Amniotic stem cell (primary cell): ENCODE measurements at places on chromosomes 6 and 20.

DNA sequence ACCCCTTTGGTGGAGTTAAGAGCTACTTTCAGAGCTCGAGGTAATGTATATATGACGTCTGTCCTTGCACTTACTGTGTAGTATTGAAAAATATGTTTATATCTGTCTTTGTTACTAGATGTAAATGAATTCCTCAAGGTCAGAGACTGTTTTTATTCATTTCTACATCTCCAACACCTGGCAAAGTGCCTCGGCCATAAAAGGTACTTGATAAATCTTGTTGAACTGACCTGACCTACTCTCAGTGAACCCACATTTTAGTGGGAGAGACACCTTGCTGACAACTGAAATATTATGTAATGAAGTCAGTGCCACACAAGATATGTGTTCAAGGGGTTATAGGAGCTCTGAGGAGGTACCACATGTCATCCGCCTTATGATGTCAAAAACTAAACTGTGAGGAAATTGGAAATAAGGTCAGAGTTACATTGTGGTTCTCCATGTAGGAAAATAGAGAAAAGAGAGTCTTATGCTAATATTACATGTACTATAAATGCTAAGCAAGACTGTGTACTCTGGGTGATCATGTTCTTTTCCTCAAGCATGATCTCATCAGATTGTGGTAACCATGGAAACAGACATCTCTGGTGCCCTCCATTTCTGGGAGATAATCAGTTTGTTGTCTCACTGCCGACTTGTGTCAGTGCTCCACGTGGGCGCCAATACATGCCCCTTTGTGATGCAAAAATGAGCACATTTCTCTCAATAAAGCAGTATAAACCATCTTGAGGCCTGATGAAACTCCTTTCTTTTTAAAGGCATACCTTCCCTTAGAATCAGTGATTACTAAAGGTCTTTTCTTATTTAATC lies 5.7 kb upstream of the TMEM30A start:
- DNase-seq, result no peak

GRCh38 chr6:18513253-18513798 lies 126.2 kb downstream of the RNF144B start:
- DNase-seq, result no peak

DNA sequence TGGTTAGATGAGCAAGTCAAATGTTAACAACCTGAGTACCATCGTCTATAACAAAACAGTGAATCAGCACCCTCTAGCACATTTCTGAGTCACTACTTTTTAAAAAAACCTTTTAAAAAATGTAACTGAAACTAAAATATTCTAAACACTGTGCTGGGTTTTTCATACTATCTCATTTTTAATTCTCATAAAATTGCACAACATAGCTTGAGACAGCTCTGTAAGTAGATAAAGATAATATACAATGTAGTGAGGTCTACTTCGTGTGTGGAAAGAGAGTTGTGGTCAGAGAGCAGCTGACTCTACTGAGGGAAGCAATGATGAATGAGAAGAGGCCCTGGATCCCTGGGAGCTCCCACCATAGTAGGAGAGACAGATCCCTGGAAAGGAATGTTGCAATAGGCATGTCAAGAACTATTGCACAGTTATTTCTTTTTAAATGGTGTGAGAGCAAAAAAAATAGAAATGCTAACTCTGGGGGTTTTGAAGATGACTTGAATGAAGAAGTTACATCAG lies 13.6 kb upstream of the CALHM6 start:
- DNase-seq, result peak; percentile 51

DNA sequence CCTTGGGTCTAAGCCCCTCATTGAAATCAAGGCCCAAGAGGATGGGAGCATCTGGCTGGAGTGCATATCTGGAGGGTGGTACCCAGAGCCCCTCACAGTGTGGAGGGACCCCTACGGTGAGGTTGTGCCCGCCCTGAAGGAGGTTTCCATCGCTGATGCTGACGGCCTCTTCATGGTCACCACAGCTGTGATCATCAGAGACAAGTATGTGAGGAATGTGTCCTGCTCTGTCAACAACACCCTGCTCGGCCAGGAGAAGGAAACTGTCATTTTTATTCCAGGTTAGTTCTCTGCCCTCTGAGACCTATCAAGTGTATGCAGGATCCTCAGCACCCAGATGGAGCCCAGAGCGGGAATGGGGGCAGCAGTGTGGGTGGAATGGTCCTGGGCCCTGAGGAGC lies 5.1 kb downstream of the BTN2A2 start:
- DNase-seq, result no peak

GRCh38 chr6:137000825-137001224 lies 43.9 kb downstream of the IL20RA start:
- DNase-seq, result no peak

- DNase-seq, result no peak
These were observed 611.1 kb upstream of the ARID1B start for GRCh38 chr6:156166093-156166492.

- no peak for DNase-seq
These were observed 28.3 kb downstream of the ZC3H12D start for GRCh38 chr6:149456311-149457021.

GRCh38 chr6:153367021-153367420 lies 235.9 kb upstream of the RGS17 start:
- no peak for DNase-seq

DNA sequence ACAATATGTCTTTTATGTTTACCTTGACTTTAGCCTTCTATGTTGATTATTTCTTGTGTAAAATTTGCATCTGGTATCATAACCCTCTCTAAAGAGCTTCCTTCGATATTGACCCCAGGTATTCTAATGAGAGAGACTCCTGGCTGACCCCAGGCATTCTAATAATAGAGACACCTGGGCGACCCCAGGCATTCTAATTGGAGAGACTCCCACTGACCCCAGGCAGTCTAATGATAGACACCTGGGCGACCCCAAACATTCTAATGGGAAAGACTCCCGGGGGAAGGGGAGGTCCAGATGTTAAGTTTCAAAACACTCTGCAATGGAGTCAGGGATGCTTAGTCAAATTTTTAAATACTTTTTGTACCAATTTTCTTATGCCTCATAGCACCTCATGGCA lies 726.4 kb downstream of the COL12A1 start:
- DNase-seq, result no peak

- DNase-seq, result no peak
These were observed 411.8 kb downstream of the PREX1 start for GRCh38 chr20:48416002-48416401.

- DNase-seq, result no peak
These were observed 12.5 kb downstream of the FAM184A start for GRCh38 chr6:119065955-119066354.

DNA sequence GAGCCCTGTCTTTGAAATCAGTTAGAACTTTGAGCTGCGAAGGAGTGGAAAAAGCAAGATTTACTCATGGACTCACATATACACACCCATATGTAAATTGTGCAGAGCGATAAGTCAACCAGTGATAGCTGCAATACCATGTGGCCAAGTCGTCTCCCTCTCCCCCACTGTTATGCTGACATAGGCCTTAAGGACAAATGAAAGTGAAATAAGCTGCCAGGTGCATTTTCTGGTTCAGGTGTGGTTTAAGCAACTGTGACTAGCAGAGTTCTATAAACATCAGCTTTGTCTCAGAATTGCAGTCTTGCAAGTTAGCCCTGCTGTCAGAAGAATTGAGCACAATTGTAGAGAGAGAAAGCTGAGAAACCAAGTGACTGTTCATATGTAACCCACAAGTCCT lies 9.6 kb downstream of the FAM83B start:
- no peak for DNase-seq

DNA sequence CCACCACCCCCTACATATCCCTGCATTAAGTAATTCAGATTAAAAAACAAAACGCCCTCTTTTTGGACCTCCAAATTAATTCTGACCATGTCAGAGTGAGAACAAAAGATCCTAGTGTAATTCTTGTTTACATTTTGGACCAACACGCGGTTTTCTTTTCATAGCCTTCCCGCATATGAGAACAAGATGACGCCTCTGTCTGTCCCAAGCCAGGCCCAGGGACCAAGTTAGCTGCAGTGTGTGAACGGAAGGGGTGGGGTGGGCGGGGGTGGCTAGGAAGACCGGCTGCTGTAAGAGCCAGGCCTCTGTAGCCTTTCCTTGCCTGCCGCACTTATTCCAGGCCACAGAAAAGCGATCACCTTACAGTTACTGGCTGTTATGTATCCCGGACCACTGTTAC lies 68.0 kb downstream of the PLCG1 start:
- no peak for DNase-seq

DNA sequence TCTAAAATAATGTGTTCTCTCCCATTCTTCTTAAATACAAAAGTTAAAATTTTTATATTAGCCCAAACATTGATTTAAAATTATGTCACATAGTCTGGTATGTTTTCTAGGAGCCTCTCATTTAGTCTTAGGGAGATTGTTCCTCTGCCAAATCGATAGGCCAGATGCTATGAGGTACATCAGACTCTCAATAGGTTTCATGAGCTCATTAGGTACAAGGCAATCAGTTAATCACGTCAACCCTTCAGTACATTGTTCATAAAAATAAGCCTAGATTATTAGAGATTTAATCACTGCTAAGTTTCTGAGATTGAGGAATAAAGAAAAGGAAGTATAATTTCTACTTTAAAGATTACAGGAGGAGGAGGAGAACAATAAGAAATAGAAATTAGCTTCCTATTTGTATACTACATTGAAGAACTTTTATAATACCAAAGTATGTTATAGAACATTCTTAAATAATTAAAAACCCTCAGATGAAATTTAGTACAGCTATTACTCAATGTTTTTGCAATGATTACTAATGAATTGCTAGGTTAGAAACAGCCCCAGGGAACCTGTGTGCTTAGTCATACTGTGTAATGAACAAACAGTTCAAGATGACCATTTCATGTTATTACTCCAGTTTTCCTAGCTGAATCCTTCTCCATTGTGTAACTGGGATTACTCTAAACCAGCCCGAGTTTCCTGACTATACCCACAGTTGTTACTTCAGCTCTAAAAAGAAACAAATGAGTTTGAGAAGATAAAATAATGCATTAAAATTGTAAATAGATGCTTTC lies 117.0 kb downstream of the BMP5 start:
- DNase-seq, result peak; percentile 80

GRCh38 chr20:51059862-51060261 lies 37.0 kb upstream of the KCNG1 start:
- DNase-seq, result no peak

DNA sequence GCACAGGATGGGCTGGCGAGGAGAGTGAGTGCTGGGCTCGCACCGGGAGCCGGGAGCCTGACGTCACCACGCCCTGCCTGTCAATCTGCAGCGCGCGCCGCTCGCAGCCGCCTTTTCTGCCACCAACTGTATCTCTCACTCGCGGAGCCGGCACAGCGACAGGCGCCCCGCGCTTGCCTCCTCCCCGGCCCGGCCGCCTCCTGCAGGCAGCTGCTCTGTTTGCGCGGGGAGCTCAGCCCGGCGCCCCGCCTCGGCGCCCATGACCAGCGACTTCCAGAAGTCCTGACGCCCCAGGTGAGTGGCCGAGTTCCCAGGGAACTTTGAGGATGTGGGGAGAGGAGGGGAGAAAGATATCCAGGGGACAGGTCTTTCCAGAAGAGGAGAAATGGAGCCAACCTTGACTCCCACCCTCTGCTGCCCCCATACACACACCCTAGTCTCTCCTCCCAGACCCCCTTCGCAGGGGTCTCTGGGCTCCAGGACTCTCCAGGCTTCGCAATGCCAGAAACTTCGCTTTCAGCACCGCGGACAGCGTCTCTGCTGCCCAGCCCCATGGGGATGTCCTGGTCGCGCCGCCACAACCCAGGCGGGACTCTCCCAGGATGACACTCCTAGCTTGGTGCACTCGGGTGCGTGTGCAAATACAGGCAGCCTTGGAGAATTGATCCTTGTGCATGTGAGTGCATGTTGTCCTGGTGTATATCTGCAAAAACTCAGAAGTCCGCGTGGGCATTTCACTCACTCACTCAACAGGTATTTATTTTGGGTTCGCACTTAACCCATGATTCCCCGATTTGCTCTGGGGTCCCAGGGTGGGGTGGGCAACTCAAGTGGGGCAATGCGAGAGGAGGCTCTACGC lies at the start of gene GPR6:
Gene GPR6, plus strand, starts transcription at position 138 of the 859 bp plus-strand sequence. CDS start 802 bp downstream, outside the sequence.
- no peak for DNase-seq

GRCh38 chr6:130694606-130695005 lies 132.6 kb upstream of the SMLR1 start:
- no peak for DNase-seq

GRCh38 chr6:36147294-36147693 lies 17.0 kb downstream of the MAPK13 start:
- no peak for DNase-seq
